Chondrocyte (in vitro differentiated cells): ENCODE measurements at places on chromosomes 2 and 18. TPM values are rescaled to one million over a fixed set of nuclear protein-coding genes. Genes with fewer than 3 reads are reported as not detected.
A peak's percentile ranks its signal among the peaks of the same experiment; 100 is the strongest.

DNA sequence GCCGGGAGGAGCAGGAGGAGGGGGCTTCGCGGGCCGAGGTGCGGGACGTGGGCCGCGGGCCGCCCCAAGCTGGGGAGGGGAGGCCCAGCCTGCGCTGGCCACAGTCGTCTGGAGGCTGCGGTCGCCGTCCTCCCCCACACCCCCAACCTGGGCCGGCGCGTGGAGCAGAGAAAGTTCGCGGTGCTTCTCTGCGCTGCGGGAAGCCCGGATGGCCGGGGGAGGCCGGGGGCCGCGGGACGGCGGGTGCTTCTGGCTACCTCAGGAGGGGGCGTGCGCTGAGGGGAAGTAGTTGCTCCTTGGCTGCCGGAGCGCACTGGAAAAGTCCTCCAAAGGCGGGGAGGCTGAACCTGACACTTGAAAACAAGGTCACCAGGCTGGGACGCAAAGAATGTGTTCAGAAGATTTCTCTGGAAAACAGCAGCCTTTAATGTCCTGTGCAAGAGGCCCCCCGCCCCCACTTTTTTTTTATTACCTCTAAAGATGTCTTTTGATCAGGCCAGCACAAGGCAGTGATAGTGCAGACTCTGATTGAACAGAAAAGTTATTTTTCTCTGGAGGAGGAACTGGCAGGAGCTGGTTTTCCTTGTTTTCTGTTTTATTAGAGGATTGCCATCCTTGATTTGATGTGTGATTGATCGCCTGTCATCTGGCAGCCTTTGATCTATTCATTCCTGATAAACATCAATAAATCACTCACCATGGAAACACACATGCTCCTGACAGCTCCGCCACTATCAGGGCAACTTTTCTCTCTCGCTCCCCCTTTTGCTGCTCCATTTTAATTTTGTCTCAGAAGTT is 1.6 kb downstream of the TSHZ1 start:
- H3K27ac ChIP-seq: peak overlapping the region; percentile 70
- peak overlapping the region; percentile 71 for H3K4me3 ChIP-seq
- peaks cover 46% of the 10 kb centered on the region for H3K4me1 ChIP-seq
- peaks cover 2% of the 10 kb centered on the region for H3K36me3 ChIP-seq
- H3K27me3 ChIP-seq: peaks cover 5% of the 10 kb centered on the region

DNA sequence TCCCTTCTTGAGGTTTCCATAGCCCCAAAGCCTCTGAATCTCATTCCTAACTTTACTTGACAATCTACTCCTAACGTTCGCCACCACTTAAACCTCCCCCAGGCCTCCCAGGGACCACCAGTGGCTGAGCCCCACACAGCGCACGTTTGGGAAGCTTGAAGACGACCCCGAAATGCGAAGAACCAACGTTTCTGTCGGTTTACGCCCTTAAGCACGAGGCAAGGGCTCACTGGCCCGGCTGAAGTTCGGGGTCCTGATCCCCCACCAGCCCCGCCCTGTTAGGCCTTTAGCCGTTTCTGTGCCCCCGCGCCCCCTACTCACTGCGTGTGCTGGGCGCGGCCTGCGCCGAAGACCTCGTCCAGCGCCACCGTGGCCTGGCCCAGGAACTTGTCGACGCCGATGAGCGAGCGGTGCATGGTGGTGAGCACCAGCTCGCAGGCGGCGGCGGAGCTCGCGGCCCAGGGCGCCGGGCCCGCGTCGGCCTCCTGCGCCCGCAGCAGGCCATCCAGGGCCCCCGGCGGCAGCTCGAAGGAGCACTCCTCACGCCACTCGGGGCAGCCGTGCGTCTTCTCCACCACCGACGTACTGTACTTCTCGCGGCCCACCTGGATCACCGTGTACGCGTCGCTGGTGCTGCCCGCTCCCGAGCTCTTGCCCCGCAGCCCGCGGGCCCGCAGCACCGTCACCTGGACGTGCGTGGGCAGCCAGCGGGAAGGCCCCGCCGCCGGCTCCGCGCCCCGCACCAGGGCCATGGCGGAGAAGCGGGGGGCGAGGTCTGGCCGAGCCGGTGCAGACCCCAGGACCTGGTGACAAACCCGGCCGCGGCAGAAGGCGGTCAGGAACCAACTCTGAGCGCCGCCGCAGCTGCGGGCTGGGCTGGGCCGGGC is 479 bp downstream of the RAB11FIP5 start:
- peak overlapping the region; percentile 90 for H3K4me3 ChIP-seq
- no peak for DNase-seq
- no peaks in the 10 kb centered on the region for H3K27me3 ChIP-seq
- H3K4me1 ChIP-seq: peaks cover 37% of the 10 kb centered on the region
- no peaks in the 10 kb centered on the region for H3K36me3 ChIP-seq
- peak overlapping the region; percentile 96 for H3K27ac ChIP-seq

DNA sequence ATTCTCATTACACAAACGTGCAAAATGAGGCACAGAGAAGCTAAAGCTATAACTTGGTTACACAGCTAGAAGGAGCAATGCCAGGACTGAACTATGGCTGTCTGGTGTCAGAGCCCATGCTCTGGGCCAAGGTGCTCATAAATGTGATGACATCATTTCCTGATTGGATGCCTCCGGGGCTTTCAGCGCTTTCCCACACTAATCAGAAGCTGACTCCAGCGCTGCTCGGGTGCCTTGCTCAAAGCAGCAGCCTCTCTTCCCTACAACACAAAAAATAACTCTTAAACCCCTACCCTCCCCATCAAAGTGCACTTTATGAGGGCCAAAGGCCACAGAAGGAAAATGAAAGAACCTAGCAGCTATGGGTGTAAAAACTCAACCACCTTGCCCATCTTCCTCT is 90.7 kb downstream of the STK39 start:
- no peak overlapping the region for H3K4me3 ChIP-seq
- H3K4me1 ChIP-seq: peaks cover 44% of the 10 kb centered on the region
- DNase-seq: no peak
- H3K36me3 ChIP-seq: peaks cover 13% of the 10 kb centered on the region
- peak overlapping the region; percentile 80 for H3K27ac ChIP-seq
- H3K27me3 ChIP-seq: no peaks in the 10 kb centered on the region

The CDH20 gene
- not detected in 3 replicates for total RNA-seq
